Fibroblast of skin of right biceps (primary cell): ENCODE measurements at places on chromosomes 6 and 20.

DNA sequence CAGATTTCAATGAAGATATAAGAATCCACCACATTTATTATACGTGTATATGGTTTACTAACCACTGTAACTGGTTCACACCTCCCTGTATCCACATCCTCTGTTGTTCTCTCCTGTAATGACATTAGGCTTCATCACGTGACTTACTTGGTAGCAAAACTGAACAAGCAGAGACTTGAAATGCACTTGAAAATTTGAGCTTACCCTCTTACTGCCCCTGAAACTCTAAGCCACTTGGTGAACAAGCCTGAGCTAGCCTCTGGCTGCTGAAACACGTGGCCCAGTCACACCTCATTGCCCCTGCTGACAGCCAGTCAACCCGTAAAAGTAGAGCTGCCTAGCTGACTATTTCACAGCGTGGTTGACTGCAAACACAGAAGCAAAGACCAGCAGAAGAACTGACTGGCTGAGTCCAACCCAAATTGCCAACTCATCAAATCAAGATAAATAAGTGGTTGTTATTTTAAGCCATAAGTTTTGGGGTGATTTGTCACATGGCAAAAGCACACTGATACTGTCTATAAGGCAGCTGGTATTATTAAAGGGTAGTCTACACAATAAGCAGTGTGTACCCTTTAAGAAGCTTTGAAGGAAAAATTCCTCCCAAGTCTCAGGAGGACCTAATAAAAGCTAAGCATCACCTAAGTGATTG lies 109.0 kb downstream of the RALGAPA2 start:
- no peak for DNase-seq

- DNase-seq, result peak; percentile 10
These were observed 1.6 kb downstream of the PGBD1 start for GRCh38 chr6:28282926-28283325.

GRCh38 chr20:8291873-8292272 lies 159.8 kb downstream of the PLCB1 start:
- DNase-seq, result peak; percentile 92

- peak; percentile 59 for DNase-seq
These were observed 1.5 kb downstream of the GPANK1 start for GRCh38 chr6:31663126-31663960.

- DNase-seq, result no peak
These were observed 29.6 kb upstream of the MICB start for GRCh38 chr6:31468311-31468710.

GRCh38 chr6:159053781-159054398 lies 9.1 kb upstream of the TAGAP start:
- DNase-seq, result no peak

GRCh38 chr6:161031721-161032495 lies 40.3 kb downstream of the MAP3K4 start:
- peak; percentile 81 for DNase-seq

DNA sequence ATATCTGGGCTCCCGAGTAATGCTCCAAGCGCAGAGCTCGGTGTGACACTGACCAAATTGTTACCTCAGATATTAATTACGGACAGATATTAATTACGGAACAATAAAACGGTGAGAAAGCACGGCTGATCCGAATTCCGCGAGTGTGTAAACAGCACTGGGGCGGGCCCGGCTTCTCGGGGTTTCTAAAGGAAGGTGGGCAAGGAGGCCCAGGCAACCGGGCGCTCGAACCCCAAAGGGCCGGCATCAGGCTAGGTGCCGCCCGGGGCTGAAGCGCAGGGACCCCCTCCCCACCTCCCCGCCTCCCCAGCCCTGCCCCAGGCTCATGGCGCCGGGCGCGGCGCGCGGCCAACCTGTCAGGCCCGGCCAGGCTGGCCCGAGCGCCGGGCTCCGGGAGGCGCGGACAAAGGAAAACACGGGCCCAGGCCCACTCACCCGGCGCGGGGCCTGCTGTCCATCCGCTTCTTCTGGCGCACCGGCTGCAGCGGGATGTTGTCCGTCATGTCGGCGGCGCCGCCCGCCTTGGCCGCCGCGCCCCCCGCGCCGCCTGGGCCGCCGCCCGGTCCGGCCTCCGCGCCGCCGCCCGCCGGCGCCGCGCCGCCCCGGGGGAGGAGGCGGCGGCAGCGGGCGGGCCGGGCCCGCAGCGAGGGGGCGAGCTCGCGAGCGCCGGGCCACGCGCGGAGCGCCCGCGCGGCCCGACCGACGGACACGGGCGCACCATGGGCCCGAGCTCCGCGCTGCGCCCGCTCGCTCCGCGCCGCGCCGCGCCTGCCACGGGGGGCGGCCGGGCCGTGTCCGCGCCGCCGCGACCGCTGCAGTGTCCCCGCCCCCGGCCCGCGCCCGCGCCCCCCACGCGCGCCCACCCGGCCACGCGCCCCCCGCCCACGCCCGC lies at the start of gene ATP9A:
TSS of gene ATP9A (minus strand) at position 524 of the 892 bp plus-strand sequence. CDS start at position 503, 21 bp downstream.
- peak; percentile 21 for DNase-seq

GRCh38 chr20:40223810-40224209 lies 465.2 kb downstream of the MAFB start:
- no peak for DNase-seq

DNA sequence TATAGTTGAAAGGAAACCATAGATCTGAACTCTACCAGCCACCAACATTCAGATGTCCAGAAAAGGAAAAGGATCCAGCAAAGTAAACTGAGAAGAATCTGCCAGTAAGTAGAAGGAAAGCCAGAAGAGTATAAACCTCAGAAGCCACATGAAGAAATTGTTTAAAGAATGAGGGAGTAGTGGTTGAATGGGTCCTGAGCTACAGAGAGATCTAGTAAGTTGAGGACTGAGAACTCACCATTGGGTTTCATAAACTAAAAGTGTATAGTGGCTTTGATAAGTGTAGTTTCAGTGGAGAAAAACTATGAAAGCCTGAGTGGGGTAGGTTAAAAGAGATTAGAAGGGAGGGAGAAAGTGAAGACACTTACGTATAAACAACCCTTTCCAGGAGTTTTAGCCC lies 32.0 kb upstream of the SUMO4 start:
- no peak for DNase-seq

DNA sequence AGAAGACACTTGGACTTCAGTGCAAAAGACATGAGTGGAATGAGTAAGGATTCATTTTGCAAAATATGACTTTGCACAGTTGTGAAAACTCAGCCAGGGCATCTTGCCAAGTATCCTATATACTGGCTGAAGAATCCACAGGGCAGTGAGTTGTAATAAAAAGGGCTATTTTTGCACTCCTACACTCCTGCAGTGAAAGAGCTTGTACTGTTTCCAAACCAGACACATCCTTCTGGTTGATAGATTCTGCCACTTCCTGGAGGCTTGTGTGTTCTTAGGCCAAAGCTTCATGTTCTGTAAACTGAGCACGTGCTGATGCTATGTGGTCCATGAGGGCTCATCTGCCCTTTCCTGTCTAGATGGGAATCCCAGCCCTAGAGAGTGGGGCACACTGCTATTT lies 34.9 kb downstream of the GMPR start:
- peak; percentile 74 for DNase-seq

DNA sequence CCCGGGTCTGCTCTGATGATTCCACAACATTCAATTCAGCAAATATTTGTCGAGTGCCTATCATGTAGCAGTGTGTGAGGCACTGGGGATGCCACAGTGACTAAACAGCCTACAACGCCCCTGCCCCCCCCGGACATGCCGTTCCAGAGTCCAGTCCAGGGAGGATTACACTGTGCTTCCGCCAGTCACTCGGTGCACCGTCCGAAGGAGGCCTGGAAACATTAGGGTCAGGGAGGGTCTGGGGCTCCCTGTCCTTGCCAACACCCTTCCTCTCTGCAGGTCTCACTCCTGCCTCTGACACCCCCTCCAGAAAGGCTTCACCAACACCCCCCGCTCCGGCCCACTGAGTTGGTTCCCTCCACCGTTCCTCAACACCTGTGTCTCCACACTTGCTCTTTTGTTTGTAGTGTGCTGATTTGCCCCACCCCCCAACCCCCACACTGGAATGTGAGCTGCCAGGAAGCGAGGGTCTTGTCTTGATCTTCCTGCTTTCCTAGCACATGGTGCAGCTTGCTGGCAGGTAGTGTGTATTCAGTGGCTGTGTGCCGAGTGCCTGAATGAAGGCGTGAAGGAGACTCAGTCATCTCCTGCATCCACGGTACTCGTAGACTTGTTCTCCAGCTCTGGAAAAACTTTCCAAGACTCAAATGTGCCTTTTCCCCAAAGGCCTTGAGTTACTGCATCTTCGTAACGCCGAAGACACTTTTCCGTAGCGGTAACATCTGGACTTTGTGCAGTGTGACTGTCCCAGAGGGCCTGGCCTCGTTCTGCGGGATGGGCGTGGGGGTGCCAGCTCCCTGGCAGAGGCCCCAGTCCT lies 150.4 kb downstream of the ZDHHC14 start:
- DNase-seq, result no peak

DNA sequence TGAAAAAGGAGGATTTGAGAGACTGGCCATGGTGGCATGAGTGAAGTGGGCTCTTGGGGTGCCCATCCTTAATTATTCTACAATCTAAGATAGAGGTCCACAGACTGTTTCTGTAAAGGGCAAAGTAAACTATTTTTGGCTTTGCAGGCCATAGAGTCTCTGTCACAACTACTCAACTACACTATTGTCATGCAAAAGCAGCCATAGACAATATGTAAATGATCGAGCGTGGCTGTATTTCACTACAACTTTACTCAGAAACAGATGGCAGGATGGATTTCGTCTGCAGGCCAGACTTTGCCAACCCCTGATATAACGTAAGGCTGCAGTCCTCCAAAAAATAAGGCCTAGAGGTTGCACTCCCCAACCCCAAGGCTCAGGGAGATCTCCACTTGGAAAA lies 58.2 kb upstream of the NAA20 start:
- DNase-seq, result no peak

DNA sequence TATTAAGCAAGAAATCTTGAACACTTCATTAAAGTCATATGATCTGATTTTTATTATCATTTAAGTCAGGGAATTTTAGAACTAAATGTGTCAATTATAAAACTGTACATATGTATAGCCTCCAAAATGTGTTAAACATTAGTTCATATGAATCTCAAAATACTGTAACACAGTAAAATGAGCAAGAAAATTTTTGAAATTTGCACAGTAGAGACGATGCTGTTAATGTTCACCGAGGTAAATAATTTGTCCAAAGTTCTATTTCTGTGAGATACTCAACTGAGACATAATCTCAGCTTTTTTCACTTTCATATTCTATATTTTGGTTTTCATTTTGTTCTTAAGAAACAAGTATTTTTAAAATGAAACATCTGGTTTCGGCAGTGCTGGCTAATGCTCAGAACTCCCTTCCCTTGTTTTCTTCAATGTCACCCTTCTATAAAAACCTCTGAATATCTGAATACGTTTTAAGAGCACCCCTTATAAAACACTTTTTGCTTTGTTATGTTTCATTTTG lies 353.1 kb downstream of the LAMA2 start:
- no peak for DNase-seq

DNA sequence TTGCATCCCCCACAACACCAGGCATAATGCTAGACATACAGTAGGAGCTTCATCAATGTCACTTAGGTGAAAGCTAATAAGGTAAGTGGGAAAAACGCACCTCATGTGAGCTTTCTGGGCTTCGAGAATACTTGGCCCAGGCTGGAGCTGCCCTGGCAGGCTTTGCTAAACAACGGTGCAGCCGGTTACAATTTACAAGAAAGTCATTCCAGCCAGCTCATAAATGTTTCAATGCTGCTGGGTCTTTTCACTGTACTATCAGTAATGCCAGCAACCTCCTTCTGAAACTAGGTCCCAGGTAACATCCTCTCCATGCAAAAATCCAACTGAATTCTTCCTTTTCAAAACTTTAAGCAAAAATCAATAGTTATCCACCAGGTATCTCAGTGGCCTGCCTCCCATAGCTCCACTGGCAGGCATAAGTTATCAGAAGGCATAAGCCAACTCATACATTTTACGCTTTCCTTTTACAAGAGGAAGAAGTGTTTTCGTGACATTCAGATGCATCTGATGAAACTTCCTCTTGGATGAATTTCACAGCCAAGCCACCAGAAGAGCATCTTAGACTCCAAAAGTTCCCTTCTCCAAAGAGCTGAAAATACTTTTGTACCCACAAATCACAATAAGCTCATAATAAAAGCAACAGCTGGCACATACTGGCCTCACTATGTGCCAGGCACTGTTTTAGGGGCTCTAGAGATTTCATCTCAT lies 56.3 kb downstream of the RTN4IP1 start:
- DNase-seq, result no peak

DNA sequence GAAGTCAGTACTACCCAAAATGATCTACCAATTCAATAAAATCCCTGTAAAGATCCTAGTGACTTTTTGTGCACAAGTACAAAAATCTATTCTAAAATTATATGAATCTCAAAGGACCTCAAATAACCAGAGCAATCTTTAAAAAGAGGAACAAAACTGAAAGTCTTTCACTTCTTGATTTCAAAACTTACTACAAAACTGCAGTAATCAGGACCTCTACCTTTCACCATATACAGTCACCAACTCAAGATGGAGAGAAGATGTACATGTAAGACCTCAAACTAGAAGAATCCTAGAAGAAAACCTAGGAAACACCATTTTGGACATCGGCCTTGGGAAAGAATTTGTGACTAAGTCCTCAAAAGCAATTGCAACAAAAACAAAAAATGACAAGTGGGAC lies 109.5 kb upstream of the CD93 start:
- DNase-seq, result no peak

DNA sequence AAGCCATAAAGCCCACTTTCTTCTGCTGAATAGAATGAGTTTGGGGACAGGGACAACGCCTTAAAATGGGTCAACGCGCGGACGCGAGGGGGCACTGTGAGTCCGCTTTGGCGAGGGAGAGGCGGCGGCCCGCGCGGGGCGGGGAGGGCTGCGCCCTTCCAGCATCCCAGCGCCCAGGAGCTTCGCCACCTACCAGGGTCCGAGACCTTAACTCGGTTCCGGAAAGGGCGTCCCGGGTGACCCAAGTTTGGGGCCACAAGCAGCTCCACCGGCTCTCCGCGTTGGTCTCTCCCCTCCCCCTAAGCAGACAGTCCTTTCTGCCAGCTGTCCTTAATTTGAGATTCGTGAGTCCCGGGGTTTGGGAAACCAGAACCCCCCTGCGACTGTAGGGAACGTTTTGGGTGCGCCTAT lies 1.8 kb upstream of the SAMD5 start:
- DNase-seq, result peak; percentile 38

GRCh38 chr6:108294297-108294726 lies 542 bp upstream of the AFG1L start:
- no peak for DNase-seq

GRCh38 chr6:159008656-159009288 lies 8.8 kb upstream of the RSPH3 start:
- peak; percentile 19 for DNase-seq

GRCh38 chr20:44008806-44009678 lies 94.4 kb downstream of the TOX2 start:
- no peak for DNase-seq
